Kidney epithelial cell (primary cell): ENCODE measurements at places on chromosomes 7 and 10.

DNA sequence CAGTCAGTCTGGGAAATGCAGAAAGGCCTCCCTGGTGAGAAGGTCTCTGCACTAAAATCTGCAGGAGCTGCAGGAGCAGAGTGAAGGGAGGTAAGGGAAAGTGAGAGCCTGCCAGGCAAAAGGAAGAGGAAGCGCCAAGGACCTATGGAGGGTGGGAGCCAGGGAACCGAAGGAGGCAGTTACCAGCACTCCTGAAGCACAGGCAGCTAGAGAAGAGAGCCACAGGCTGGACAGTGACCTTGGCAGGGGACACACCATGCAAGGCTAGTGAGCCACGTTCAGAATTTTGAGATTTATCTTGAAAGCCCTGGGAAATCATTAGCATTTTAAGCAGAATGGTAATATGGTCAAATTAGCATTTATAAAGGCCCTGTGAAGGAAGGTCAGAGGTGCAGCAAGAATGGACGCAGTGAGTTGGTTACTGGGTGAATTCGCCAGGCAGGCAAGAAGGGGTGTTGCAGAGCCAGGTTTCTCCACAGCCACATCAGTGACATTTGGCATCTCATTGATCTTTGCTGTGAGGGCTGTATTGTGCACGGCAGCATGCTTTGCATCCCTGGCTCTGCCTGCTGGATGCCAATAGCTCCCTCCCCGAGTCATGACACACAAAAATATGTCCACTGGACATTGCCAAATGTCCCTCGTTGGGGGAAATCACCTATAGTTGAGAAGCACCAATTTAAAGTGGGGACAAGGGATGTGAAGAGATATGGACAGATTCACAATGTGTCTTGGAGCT, 54.7 kb upstream of the LANCL2 start:
- no peak for DNase-seq

DNA sequence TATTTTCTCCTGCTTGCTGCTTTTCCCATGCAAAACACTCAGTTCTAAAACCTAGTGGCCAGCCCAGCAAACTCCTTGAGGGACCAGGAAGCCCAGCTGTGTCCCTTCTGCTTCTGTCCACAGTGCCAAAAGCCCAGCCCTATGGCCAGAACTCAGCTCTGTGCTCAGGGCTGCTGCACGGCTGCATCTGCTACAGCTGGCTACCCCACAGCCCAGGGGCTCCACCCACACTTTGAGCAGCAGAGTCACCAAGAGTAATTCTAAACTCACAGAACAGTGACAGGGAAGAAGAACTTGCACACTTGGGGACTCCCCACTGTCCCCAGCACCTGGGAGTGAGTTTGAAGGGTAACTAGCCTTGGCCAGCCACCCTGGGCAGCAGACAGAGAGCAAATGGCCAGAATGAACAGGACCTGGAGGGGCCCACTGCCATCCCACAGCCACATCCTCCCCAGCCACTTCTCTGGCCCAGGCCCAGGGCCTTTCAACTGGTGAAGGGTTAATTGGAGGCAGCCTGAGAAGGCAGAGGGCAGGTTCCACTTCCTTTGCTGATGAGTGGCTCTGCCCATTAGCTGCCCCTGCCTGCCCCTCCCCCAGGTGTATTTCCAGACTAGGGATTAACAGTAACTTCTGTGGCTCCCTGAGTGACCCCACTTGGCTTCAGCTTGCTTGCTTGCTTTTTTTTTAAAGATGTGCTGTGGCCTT, 28.1 kb upstream of the TRIM8 start:
- DNase-seq: no peak

DNA sequence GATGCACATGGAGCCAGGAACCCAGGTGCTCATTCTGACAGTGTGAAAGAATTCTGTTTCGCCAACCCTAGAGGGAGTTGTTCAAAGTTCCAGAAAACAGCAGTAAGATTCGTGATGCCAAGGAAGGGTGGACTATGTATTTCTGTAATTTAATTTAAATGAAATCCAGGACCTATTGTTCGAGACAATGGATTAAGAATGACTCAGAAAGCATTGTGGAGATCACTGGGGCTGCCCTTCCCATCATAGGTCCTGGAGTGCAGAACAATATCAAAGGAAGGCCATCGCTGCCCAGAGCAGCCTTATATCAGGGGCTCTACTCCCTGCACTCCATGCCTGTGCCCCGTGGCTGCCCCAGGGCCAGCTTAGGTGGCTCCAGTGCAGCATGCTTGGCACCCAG, 32.1 kb upstream of the CALD1 start:
- no peak for DNase-seq

- peak; percentile 70 for DNase-seq
These were observed 27.7 kb downstream of the ALDH18A1 start for GRCh38 chr10:95628786-95629185.

GRCh38 chr7:82049891-82050533, 280.2 kb upstream of the HGF start:
- DNase-seq: peak; percentile 83

GRCh38 chr7:121083138-121083789, 94.8 kb downstream of the CPED1 start:
- no peak for DNase-seq
